Activated CD8-positive, alpha-beta memory T cell treated with anti-CD3 and anti-CD28 coated beads for 24 hours (primary cell): ENCODE measurements at places on chromosomes 2 and 18.

DNA sequence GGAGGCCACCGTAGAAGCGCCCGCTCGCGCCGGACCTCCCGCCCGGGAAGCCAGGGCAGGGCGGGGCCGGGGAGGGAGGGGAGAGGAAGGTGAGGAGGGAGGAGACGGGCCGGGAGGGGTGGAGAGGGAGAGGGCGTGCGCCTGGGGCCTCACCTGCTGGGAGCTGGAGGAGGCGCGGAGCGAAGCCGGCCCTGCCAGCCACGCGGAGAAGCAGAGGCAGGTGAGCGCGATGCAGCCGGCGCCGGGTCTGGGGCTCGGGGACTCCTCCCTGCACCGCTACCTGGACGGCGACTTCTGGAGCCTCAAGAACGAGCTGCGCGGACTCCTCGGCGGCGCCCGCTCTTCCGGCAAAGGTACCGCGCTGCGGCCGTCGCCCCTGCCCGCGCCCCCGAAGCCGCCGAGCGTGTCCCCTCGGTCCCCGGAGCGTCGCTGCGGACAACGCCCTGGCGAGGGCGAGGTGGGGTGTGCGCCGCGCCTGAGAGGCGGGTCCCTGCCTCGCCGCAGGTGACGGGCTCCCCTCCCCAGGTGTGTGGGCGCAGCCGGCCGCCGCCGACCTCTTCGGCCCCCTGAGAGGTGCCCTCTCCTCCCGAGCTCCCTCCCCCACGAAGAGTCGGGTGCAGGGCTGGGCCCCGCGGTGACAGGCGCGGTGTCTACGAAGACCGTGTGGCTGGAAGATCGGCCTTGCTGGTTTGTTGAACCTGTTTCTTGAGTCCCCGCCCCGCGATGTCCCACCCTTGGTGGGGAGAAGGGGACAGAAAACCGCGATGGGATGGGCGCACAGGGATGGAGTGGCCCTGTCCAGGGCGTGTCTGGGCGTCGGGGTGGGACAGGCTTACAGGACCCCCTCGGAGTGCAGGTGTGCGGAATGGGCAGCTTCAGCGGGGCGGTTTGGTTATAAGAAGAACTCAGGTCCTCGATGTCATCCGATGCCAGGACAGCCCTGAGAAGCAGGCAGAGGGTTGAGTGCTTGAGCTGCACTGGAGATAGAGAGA is at the start of gene ACOXL:
Gene ACOXL (plus strand): TSS at position 152 of the 992 bp plus-strand sequence. CDS start 35,817 bp downstream, outside the sequence.
- no peak for DNase-seq

DNA sequence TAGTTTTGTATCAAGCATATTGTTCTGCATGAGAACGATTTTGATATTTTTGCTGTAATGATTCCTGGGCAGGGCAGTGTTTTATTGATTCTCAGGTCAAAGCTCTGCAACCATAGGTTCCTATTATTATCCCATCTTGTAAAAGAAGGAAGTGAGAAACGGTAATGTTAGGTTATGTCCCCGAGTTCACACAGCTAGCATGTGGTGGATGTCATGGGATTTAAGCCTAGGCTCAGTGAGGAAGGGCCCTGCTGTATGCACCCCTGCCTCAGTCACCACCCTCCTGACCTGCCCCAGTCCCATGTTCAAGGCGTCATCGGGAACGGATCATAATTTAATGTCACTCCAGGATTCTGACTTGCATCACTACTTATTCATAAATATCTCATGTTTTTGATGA is 10.7 kb downstream of the ACP1 start:
- no peak for DNase-seq

DNA sequence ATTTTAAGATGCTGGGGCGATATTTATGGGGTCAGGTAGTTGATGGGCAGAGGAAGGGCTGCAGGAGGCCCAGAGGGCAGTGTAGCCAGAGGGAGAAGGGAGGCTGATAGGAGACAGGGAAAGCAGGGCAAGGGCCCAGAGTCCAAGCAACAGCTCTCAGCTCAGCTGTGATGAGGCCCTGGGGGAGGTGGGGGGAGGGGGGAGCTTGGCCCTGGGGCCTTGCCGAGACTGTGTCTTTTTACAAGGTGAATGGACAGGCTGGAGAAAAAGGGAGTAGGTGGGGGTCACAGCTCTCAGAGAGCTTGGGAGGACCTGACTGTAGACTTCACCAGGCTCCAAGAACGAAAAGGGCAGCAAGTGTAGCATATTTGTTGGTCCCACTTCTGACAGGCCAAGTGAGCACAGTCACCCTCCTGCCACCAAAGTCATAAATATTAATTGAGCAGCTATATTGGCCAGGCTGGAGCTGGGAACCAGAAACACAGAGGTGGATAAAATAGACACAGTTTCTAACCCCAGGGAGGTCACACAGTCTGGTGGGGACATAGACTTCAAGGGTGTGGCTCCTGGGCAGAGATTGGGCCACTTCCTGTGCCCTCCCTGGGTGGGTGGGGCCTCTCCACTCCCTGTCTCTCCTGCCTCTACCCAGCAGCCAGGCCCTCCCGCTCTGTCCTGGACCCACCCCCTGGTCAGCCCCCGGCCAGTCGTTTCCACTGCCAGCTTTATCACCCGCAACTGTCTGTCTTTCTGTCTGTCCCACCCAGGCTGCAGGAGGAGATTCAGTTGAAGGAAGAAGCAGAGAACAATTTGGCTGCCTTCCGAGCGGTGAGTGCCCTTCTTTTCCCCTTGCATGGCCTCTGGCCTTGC is 1.4 kb downstream of the DES start:
- no peak for DNase-seq

GRCh38 chr2:49656853-49657252 is 502.5 kb upstream of the FSHR start:
- no peak for DNase-seq

DNA sequence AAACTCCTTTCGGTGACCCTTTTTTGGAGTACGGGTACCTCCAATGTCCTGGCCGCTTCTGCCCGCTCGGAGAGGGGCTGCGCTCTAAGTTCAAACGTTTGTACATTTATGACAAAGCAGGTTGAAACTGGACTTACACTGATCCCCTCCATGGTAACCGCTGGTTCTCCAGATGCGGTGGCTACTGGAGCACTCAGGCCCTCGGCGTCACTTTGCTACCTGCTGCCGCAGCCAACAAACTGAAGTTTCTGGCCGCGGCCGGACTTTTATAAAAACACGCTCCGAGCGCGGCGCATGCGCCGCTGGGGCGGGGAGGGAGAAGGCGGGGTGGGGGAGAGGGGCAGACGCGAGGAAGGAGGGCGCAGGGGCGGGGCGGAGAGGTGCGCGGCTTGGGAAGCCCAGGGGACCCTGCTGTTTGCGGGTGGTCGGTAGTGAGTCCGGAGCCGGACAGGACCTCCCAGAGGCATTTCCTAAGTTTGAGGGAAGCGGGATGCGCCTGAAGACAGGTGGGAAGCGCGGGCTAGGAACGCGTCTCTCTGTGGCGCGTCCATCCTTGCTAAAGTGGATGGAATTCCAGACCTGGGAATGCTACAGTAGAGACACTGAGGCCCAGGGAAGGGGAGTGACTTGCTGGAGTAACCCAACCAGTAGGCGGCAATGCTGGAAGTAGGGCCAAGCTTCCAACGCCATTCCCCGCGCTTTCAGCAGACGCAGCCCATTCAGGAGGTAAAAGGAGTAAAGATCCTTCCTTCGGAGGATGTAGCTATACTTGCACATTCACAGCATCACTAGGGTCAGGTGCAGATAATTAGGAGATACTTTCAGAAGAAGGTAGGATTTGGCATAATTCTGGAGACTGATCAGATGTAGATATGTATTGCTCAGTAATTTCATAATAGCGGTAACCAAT is at the start of gene CXCR4:
Gene CXCR4 (minus strand): TSS at position 241 of the 910 bp plus-strand sequence. CDS start 89 bp downstream, at position 152.
- DNase-seq, result peak; percentile 94

- peak; percentile 90 for DNase-seq
Observed at GRCh38 chr2:240624950-240625621, at the start of gene GPR35. TSS of gene GPR35 (plus strand) at chr2:240625480. CDS start at chr2:240629953, 4,473 bp downstream.

GRCh38 chr2:40403233-40403836 is 48.6 kb downstream of the SLC8A1 start:
- DNase-seq, result no peak

DNA sequence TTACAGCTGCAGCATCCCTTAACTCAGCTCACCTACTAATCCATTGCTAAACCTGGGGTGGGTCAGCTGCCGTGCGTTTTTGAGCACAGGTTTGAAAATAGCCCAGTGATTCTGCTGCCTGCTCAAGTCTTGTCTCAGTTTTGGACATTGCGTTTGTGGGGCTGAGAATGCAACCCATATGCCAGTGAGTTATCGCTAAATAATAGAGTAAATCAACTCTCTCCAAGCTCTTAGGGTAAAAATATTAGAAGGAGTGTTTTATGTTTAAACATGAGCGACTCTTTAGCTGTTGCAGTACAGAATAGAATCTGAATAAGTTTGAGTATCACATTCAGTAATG is 2.1 kb downstream of the TSHZ1 start:
- no peak for DNase-seq
